HuH-7 (cell line): ENCODE measurements at places on chromosomes 3 and 15.

DNA sequence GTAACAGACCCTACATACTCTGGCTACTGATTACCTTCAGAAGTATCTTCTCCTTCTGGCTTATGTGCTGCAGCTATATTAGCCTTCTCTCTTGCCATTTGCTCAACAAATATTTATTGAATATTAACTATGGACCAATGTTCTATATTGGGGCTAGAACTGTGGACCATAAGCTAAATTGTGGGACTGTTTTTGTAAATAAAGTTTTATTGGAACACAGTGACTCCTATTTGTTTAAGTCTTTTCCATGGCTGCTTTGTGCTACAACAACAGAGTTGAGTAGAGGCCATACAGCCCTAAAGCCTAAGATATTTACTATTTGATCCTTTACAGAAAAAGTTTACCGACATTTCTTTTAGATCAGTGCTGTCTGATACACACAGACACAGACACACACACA, 20.3 kb upstream of the XIRP1 start:
- DNase-seq, result no peak

GRCh38 chr15:35674873-35675781, 129.2 kb upstream of the DPH6 start:
- no peak for DNase-seq

DNA sequence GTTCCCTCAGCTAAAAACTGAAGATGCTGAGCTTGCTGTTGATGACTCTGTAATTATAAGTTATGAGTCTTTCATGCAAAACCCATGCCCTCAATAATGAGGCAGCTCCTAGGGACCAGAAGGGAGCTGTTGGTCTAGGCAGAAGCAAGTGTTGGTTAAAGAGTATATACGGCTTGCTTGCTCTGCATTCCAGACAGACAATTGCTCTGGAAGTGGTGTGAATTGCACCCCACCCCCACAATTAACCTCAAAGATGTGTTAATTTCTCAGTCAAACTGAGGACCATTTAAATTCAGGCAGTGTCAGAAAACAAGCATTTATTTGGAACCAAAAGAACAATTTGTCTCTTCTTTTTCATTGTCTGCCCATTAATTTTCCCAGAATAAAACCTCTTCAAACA, 163.5 kb upstream of the EOMES start:
- no peak for DNase-seq

GRCh38 chr3:72186400-72186855, 401.5 kb upstream of the PROK2 start:
- DNase-seq, result no peak

DNA sequence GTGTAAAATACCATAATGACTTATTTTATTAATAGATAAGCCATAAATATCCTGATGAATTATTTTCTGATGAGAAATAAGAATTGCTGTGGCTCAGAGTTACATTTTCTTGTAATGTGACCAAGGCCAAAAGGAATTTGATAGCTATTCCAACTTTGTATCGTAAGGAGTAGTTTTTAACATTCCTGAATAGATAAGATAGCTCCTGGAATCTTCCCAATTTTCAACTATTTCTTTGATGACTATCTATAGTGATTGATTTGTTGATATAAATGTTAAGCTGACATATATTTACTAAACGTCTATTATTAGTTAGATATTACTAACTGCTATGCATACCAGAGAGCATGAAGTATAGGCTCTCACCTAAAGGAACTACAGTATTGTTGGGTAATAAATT, 49.1 kb upstream of the SATB1 start:
- no peak for DNase-seq

- DNase-seq, result no peak
Observed at GRCh38 chr3:42192334-42193200, 73.4 kb downstream of the CCK start.

- no peak for DNase-seq
Observed at GRCh38 chr3:128617270-128617556, 33.4 kb downstream of the RPN1 start.

DNA sequence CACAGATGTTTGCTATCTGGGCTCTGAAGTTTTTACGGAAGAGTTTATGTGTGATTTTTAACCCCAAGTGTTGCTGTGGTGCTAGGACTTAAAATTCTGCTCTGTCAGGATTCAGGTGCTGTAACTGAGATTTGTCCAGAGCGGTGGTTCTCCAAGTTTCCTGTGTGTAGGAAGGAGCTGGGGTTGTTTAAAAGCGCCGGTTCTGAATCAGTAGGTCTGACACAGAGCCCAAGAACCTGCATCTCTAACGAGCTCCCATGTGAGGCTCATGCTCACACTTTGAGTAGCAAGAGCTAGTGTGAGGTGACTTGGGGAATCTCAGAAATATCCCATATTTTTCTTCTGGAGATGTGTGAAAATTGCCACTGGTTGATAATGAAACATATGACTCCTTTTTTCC, 325.5 kb downstream of the SATB1 start:
- DNase-seq, result no peak

GRCh38 chr15:101672298-101672697, 20.1 kb upstream of the TM2D3 start:
- no peak for DNase-seq

DNA sequence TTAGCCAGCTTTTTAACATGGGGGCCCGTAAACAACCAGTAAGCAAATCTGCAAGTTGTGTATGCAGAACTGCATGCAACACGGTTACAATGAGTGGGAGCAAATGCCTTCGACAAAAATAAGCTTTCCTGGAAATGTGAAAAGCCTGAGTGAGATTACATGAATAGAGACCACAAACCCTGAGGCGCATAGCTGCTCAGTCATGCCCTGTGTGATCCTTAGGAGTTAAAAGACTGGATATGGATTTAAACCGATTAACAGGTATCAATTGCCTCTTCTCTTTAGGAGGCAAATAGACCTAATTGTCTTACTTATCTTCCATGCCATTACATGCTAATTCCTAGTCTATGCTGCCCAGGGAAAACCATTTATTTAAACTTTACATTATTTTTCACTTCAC, 810.3 kb downstream of the ROBO1 start:
- no peak for DNase-seq

- no peak for DNase-seq
Observed at GRCh38 chr3:25888892-25889524, 99.1 kb downstream of the OXSM start.

DNA sequence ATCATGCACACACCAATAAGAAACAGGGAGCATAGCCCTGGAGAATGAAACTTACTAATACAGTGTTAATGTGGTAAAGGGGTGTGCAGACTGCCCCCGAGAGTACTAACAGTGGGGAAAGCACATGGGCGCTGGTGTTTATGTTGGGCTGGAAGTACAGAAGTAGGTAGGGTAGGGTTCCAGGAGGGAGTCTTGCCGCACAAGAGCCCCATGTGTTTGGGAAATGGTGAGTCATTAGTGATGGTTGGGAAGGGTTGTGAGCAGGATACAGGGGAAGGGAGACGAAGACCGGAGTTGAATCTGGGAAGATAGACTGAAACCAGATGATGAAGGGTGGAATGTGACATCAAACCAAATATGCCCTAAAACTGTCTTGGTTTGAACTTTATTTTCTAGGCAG, 117.1 kb downstream of the THSD4 start:
- no peak for DNase-seq
